ENCODE measurements at places on chromosomes 7 and 10. TPM values are rescaled to one million over a fixed set of nuclear protein-coding genes. Genes with fewer than 3 reads are reported as not detected.

The FUOM gene
- 21.7 TPM for total RNA-seq

- DNase-seq = no peak
These were observed 6.1 kb downstream of the PTPRN2 start for GRCh38 chr7:158581440-158582088.

The HOGA1 gene
- 0.57 TPM for total RNA-seq

DNA sequence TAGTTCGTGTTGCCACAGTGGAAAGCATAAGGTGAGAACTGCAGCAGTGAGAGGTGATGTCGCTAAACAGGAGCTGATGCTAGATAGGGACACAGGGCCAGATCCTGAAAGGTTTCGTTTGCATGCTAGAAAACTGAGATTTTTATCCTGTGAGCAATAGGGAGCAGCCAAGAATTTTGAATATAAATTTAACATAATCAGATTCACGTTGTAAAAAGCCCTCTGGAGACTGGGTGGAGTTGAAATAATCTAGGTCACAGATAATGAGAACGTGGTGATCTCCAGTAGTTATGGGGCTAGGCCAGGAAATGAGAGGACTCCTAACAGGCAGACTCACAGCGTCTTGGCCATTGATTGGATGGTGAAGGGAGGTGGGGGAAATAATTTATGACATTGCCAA is 92.1 kb upstream of the IMMP2L start:
- no peak for DNase-seq

Data from type B pancreatic cell (in vitro differentiated cells).